ENCODE measurements at places on chromosomes 1 and 21.

DNA sequence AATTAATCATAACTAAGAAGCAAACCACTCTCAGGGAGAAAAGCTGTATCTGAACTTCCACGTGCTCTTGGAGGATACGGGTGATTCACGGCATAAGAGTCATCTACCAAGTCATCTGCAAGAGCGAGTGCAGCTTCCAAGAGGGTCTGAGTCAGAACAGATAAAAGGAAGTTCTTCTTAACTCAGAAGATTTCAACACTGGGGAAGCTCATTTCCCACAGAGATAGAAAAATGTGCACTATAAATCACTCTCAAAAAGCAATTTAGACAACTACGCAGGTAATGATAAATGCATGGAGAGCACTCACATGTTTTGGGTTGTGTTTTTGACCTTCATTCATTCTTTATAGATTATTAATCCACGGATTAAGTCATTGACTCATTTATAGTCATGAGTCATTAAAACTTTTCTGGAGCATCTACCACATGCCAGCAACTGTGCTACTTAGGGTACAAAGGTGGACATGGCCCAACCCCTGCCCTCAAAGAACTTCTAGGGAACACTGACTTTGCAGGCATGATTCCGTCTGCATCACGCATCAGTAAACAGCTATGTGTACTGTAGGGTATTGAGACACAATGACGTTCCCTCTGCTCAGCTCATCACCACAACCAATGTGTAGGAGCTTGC, 20.8 kb downstream of the KCNJ15 start:
- no peak for DNase-seq

GRCh38 chr1:203609979-203610493, 16.6 kb upstream of the ATP2B4 start:
- DNase-seq = no peak

GRCh38 chr21:32523988-32524719, 61.2 kb downstream of the TCP10L start:
- no peak for DNase-seq

DNA sequence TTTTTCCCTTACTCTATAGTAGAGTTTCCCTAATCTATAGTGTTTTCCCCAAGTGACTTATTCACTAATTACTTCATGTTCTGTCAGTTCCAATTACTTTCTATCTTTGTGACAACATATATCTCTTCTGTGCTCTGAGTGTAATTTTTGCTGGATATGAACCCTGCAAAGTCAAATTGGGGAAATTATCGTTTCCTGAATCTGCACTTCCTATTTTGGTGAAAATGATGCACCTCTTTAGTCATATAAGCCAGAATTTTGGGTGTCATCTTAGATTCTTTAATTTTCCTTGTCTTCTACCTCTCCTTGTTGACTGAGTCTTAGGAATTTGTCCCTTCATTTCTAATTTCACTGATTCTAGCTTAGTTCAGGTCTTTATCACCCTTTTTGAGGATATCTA, 33.4 kb upstream of the PRKACB start:
- no peak for DNase-seq

GRCh38 chr1:158002022-158002630, 8.7 kb downstream of the KIRREL1 start:
- DNase-seq = no peak

DNA sequence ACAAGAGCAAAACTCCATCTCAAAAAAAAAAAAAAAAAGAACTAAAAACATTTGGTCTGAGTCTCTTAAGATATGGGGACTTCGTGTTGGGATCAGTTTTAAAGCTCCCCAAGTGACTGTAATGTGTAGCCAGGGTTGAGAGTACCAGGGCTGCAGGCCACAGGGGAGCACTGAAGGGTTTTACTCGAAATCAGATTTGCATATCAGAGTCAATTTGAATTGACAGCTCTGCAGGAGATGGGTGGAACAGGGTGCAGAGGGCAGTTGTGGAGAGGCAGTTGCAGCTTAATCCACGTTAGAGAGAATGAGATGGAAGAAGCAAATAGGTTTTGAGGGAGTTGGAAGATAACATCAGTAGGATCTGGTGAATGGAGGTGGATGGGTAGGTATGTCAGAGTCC, 20.6 kb upstream of the ELOA start:
- DNase-seq = no peak

GRCh38 chr1:13443335-13443979, 33.2 kb downstream of the PRAMEF20 start:
- DNase-seq = no peak

DNA sequence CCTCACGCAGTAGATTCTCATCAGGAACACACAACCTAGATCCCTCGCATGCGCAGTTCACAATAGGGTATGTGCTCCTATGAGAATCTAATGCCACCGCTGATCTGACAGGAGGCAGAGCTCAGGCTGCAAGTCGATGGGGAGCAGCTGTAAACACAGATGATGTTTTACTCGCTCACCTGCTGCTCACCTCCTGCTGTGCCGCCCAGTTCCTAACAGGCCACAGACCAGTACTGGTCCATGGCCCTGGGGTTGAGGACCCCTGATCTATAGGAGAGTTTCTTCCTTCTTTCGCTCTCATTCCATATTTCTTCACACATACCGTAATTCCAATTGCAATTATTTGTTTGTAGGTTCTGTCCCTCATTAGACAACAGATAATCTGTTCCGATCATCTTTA, 103.4 kb downstream of the CLEC20A start:
- no peak for DNase-seq

GRCh38 chr1:116332451-116332850, 40.6 kb upstream of the ATP1A1 start:
- DNase-seq = no peak

- no peak for DNase-seq
Observed at GRCh38 chr1:246162560-246162959, 344.5 kb downstream of the SMYD3 start.

DNA sequence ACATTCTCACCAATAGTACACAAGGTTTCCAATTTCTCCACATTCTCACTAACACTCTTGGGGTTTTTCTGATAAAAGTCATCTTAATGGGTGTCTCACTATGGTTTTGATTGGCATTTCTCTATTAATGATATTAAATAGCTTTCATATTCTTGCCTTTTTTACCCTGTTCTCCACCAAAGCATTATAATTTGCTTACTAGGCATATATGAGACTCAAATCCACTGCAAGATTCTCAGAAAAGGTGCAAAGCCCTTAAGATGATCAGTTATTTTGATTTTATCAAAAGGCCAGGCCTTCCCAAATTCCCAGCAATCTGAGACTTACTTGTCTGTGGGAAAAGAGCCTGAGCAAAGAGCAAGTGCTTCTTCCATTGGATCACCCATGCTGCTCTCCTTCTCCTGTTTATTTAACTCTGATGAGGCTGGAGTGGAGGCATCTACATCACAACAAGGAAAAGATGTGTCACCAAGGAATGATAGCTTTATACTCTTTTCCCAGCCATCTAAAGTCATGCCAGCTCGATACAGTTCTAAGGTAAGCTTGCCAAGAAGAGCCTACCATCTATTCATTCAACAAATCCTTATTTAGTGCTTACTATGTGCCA, 24.6 kb downstream of the CLSPN start:
- no peak for DNase-seq

DNA sequence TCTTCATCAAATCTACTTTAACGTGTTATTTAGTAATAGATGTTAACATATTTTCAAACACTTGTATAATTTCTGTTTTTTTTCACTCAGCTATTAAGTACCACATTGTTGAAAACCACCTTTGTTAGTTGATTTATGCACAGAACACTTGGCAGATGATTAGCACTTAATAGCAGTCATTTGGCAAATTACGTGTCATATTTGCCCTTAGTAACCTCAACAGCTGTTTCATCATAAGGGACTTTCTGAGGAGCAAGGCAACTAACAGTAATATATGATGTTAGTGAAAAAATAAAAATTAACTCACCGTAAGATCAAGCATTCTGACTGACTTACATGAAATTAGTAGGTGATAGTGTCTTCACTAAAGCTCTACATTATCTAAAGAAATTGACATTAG, 186.4 kb downstream of the HMCN1 start:
- no peak for DNase-seq

DNA sequence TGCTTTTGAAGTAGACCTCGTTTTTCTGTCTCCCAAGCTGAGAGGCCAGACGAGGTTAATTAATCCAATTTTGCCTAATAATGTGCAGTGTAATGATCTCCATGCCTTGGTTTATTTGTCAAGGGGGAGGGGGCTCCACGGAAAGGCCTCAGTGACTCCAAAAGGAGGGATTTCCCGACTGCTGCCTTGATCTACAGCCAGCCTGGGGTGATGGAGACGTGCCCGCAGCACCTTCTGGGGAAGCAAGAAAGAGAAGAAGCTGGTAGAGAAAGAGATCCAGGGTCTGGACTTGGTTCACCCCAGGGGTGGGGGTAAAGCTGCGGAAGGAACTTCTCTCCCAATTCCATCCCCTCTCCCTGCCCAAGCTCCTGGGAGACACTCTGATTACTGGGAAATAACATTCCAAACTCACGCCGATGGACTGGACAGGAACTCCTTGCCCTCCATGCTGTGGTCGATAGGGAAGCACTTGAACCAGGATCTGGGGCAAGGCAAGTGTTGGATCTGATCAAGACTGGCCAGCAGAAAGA, 44.1 kb upstream of the SIM2 start:
- DNase-seq = no peak

DNA sequence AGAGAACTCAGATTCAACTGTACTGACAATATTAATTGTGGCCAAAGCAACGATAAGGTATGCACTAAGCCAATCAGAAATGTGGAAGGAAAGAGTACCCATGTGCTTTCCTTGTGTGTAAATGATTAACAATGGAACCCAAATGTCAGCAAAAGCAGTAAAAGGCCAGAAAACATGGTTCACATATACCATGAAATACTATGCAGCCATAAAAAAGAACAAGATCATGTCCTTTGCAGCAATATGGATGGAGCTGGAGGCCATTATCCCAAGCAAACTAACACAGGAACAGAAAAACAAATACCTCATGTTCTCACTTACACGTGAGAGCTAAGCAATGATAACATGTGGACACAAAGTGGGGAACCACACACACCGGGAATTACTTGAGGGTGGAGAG, 78.5 kb downstream of the SUSD4 start:
- no peak for DNase-seq

DNA sequence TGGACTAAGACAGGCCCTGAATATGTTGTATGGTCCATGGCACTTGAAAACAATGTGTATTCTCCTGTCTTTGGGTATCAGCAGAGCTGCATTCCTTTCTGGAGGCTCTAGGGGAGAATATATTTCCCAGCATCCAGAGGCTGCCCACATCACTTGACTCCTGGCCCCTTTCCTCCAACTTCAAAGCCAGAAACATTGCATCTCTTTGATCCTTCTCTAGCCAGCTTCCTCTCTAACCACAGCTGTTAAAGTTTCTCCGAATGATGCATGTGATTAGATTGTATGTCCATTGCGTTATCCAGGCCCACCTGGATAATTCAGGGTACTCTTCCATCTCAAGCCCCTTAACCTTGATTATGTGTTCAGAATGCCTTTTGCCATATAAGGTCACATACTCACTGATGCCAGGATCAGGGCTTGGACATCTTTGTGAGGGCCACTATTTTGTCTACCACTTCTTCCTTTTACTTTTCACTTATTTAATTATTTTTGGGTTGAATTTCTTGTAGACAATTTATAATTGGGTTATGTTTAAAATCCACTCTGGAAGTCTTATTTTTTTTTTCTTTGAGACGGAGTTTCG, 5.3 kb downstream of the CHD1L start:
- DNase-seq = no peak

GRCh38 chr1:69568421-69569174, 876 bp downstream of the LRRC7 start:
- DNase-seq = no peak

- DNase-seq = no peak
Observed at GRCh38 chr1:215594640-215595039, 27.5 kb downstream of the KCTD3 start.

Measured in anterior cingulate cortex (tissue), 58 donors.